Subcutaneous preadipocyte (primary cell): ENCODE measurements at places on chromosomes 6 and 20. TPM values are rescaled to one million over a fixed set of nuclear protein-coding genes. Genes with fewer than 3 reads are reported as not detected.

The RIN2 gene
- 30.1 and 32.1 TPM in 2 replicates for total RNA-seq

The SYNDIG1 gene
- under 0.01 TPM in 1 of 2 replicates, not detected in the other for total RNA-seq

The RAET1L gene
- total RNA-seq: not detected in 2 replicates

The ARMH2 gene
- not detected in 2 replicates for total RNA-seq

The ADAM33 gene
- total RNA-seq: 88.6 and 101 TPM in 2 replicates

The IFNGR1 gene
- 33.2 and 52.9 TPM in 2 replicates for total RNA-seq

The STMND1 gene
- total RNA-seq: not detected in 2 replicates

The BPIFB2 gene
- total RNA-seq: not detected in 2 replicates

The VAPB gene
- total RNA-seq: 11.4 and 11.9 TPM in 2 replicates
